A549 treated with Mapracorat at 1 μM for 4 hours (cell line): ENCODE measurements at places on chromosomes 11 and 22. TPM values are rescaled to one million over a fixed set of nuclear protein-coding genes. Genes with fewer than 3 reads are reported as not detected.

CAPN5 gene
- total RNA-seq = 5.8 to 11.9 TPM (median 8.2 TPM) in 5 replicates

APOA1 gene
- 0.23 to 0.40 TPM in 2 of 5 replicates, not detected in the others for total RNA-seq

CRYAB gene
- 8.3 to 23.1 TPM (median 12.1 TPM) in 5 replicates for total RNA-seq

SLC15A3 gene
- not detected in 5 replicates for total RNA-seq

PKDREJ gene
- total RNA-seq = not detected in 5 replicates

MS4A4A gene
- not detected in 5 replicates for total RNA-seq

LIPT2 gene
- total RNA-seq = 1.7 to 2.8 TPM (median 2.1 TPM) in 5 replicates

APOBEC3A gene
- total RNA-seq = not detected in 5 replicates

ME3 gene
- 14.6 to 19.7 TPM (median 18.3 TPM) in 5 replicates for total RNA-seq

JAML gene
- not detected in 5 replicates for total RNA-seq

OR5P2 gene
- not detected in 5 replicates for total RNA-seq

FGF3 gene
- not detected in 5 replicates for total RNA-seq

ST14 gene
- 0.04 to 0.25 TPM (median 0.10 TPM) in 4 of 5 replicates, not detected in the other for total RNA-seq

RAB39A gene
- 0.28 to 0.62 TPM (median 0.42 TPM) in 5 replicates for total RNA-seq

MFRP gene
- total RNA-seq = not detected in 5 replicates
